ENCODE measurements at places on chromosomes 6 and 20.

DNA sequence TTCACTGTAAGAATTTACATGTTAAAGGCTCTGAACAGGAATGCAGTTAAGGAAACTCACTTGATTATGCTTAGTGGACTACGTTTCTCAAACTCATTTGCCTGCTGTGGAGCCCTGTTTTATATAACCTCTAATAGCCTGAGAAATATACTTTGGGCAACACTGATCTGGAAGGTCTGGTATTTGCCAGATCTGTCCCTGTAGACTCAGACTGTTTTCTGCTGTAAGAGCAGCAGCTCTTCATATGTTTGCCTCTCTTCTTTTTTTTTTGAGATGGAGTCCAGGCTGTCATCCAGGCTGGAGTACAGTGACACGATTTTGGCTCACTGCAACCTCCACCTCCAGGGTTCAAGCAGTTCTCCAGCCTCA lies 10.1 kb downstream of the TTPAL start:
- DNase-seq, result no peak

DNA sequence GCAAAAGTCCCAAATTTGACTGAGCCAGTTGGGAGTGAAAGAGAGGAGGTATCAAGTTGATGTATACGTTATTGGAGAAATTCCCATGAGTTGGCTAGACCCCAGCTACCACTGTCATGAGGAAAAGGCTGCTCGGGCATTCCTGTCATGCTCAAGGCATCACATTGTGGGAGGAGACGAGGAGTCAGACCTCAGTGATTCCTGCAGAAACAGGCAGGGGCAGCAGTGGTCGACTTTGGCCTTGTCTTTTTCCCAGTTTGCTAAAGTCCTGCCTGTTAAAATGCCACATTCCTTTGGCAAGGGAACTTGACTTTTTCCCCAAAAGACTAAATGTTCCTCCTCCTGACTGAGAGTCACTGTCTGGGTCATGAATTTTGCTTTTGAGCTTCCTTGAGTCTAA lies 295.5 kb upstream of the HS3ST5 start:
- DNase-seq, result no peak

DNA sequence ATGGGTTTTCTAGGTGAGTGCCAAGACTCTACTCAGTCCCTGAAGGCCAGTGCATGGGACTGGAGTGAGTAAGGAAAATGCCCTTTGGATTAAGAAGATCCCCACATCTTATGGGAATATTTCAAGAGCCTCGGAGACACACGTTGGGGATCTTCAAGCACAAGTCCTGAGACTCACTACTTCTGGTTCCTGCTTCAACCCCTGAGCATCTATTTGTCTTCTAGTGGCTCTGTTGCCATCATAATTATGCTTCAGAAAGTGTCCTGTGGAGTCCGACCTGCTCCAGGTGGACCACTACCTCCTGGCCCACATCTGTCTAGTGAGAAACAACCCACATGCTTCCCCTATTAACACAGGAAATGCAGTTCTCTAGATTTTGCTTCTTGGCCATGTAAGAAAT lies at the start of gene OR5V1:
Gene OR5V1 (minus strand): TSS at position 101 of the 400 bp plus-strand sequence. CDS start 12,670 bp downstream, outside the sequence.
- DNase-seq, result no peak

DNA sequence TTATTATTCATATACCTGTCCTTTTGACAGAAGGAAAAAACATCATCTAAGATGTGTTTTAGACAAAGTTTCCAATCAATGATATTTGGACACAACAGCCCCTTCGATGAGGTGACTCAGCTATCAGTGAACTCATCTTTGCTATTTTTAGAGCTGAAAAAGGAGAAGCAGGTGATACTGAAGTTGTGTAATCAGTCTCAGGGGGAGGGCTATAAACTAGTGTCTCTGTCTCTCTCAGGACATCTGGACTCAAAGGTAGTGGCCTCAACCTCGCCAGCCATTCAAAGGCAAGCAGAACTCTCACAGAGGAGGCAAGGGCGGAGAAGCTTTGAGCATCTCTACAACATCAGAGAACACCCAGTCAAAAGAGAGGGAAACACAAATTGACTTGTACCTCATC lies 135.4 kb downstream of the BFSP1 start:
- no peak for DNase-seq
